NCI-H446 (cell line): ENCODE measurements at places on chromosomes 6 and 20.

- peak; percentile 51 for DNase-seq
These were observed 660.4 kb upstream of the FLRT3 start for GRCh38 chr20:14997791-14998190.

GRCh38 chr20:7146552-7147219, 379.2 kb downstream of the BMP2 start:
- no peak for DNase-seq

DNA sequence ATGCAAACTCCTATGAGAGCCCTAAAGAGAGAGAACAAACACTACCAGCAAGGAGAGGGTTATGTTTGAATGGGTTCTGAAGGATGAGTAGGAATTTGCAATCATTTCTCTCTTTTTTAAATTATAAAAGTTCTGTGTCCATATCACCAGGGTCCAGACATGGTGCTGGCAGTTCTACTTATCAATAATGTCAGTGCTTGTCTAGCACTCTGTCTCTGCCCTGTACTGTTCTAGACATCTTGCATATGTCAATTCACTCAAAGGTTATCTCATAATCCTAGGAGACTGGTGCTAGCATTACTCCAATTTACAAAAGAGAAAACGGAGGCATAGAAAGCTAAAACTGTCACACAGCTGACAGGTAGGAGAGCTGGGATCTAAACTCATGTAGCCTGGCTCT, 101.3 kb downstream of the VEGFA start:
- no peak for DNase-seq

DNA sequence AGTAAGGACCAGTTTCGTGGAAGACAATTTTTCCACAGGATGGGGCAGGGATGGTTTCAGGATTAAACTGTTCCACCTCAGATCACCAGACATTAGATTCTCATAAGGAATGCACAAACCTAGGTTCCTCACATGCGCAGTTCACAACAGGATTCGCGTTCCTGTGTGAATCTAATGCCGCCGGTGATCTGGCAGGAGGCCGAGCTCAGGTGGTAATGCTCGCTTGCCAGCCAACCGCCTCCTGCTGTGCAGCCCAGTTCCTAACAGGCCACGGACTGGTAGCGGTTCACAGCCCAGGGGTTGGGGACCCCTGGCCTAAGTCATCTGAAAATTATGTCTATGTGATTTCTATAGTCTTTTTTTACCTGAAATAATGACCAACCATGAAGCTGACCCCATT, 217.5 kb downstream of the TMEM200A start:
- no peak for DNase-seq

DNA sequence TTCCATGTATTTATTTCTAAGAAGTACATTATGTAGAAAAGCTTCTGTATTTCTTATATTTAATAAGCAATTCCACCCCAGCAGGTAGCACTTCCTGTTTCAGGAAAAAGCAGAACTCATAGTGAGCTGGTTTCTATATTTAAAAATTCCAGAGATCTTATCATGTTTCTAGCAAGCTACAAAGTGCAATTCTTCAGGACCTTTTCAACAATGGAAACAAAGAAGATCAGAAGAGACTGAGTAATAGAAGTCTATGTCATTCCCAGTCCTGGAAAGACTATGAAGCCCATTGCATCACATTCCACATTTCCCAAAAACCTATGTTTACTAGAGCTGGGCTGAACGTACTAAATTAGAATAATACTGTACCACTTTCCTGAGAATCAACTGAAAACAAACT, 302.6 kb upstream of the NRSN1 start:
- DNase-seq: no peak

DNA sequence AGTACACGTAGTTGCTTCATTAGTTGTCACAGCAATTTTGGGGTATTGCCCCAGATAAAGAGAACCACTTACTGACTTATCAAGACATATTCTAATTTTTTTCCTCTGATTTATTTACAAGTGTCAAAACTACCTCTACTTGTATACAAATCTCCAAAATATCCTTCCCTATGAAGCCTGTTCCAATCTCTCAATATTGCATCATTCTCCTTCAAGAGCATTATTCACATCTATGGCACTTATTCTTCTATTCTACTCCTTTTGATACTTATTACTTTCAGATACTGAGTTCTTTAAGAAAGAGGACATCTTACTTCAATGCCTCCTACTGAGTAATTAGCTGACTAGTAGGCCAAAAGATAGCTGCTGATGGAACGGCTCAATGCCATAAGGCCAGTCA, 105.2 kb downstream of the SMLR1 start:
- no peak for DNase-seq

GRCh38 chr6:161200610-161201370, 73.1 kb downstream of the AGPAT4 start:
- no peak for DNase-seq

DNA sequence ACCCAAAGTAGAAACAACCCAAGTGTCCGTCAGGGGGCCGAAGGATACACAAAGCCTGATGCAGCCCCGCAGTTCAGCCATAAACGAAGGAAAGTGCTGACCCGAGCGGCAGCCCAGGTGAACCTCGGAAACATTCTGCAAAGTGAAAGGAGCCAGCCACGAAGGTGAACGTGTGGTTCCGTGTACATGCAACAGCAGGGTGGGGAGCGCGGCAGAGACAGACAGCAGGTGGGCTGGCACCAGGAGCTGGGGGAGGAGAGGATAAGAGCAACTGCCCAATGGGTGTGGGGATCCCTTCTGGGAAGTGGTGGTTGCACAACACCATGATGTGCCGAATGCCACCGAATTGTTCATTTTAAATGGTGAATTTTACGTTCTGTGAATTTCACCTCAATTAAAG, 341.8 kb downstream of the ZFAND3 start:
- no peak for DNase-seq

- DNase-seq: no peak
These were observed 124.0 kb downstream of the CARMIL1 start for GRCh38 chr6:25403150-25403549.

DNA sequence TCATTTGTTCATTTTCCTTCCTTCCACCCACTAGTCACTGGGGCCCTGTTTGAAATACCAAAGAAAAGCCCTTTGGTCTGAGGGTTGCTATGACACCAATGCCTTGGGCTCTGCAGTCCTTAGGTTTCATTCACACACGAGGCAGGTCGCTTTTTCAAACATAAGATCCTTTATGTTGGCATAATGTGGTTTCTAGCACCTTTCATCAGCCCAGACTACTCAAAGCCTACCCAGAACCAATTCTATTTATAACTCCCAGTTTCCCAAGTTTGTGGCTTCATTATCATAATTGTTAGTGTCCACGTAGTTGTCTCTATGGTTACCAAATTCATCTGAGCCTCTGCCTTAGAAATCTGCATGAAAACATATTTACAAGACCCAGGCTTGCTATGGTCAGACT, 6.6 kb upstream of the TP53RK start:
- DNase-seq: no peak
